ENCODE measurements at places on chromosomes 7 and 10.

DNA sequence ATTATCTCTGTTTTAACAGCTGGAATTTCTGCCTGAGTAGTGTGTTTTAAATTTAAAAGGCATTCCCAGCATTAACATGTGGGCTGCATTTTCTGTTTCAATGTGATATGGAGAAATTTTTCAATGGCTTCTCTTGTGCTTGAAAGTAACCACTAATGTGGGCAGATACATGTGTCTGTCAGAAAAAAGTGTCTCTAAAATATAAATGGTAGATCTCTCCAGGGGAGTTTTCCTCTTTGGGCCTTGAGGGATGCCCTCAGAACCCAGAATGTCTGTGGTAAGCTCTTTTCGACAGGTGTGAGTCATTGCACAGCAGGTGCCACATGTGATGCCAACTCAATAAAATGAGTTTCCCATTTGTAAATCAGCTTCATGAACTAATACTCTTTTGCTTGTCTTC lies 221.1 kb downstream of the SEMA3E start:
- no peak for DNase-seq

GRCh38 chr7:75776295-75776971 lies 4.4 kb upstream of the CCL26 start:
- no peak for DNase-seq

DNA sequence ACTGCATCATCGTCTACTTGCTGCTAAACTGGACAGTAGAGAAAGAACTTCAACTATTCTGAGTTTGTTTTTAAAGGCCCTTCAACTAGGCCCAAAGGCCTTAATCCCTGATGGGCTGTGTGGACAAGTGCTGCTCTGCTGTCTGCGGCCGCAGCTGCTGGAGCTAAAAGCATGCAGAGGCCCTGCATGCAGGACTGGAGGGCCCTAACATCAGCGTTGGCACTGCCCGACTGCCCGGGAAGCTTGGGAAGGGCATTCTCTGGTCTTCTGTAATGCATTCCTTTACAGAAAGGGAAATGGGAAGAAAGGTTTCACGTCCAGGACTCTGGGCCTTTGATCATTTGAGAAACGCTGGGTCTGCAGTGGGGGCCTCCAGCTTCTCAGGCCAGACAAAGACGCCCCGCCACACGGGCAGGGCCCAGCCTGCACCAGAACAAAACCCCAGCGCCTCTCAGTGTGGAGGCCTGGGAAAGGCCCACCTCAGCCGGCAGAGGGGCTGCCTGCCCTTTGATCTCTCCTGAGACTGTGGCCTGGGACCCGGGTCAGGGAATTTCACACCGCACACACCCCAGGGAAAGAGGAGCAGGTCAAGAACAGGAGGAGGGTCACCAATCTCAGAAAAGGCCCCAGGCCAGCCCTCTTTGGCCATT lies 229.3 kb downstream of the DNAJB6 start:
- DNase-seq: no peak

GRCh38 chr7:94265456-94265855 lies 129.2 kb upstream of the COL1A2 start:
- DNase-seq: no peak

DNA sequence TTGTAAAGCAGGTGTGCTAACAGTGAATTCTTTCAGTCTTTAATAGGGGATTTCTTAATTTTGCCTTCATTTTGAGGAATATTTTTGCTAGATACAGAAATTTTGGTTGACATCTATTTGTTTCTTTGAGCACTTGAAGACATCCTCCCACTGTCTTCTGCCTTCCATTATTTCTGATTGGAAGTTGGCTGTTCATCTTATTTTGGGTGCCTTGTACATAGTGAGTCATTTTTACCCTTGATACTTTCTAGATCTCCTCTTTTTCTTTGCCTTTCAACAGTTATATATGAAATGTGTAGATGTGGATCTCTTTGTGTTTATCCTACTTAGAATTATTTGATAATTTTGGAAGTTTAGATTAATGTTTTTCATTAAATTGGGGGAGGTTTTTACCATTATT lies 631.0 kb downstream of the AUTS2 start:
- DNase-seq: no peak

DNA sequence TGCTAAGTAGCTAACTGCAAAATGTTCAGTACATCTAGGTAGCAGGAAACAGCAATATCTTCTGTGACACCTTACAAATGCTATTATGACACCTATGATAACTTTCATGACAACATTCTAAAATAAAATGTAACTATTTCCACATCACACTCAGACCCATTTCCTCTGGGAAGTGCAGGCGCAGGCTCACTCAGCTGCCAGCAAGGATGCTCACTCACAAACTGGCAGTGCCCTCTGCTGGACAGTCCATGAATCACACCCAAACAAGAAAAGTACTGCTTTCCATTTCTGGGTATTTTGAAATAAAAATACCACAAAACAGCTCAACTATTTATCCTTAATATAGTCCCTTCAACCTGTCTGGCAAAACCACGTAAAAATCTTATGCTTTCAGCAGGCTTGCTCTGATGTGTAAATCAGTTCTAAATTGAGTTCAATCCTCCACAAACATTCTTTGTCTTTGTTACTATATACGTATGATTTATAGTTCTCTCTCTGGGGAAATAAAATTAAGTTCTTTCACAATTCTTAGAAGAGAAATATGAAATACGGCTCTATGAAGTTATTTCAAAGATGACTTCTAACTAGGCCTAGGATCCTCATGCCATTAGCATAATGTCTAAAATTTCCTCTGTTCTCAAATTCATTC lies 176.6 kb downstream of the PARD3 start:
- DNase-seq: peak; percentile 49

DNA sequence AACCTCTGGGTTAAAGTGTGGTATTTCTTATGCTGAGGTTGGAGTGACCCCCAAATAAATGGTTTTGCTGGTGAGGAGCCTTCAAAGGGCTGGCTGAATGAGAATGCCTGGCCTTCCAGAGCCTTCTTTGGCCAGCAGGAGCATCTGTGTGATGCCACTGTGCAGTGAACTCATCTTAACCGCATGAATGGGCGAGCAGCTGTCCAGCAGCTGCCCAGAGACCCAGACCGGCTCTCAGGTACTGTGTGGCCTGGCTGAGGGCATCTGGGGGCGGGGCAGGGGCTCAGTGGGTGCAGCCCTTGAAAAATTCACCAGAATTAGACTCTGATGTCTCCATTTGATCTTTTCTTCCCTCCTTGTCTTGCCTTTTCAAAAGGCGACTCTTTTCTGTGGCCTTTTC lies 59.0 kb downstream of the SYPL1 start:
- DNase-seq: no peak

DNA sequence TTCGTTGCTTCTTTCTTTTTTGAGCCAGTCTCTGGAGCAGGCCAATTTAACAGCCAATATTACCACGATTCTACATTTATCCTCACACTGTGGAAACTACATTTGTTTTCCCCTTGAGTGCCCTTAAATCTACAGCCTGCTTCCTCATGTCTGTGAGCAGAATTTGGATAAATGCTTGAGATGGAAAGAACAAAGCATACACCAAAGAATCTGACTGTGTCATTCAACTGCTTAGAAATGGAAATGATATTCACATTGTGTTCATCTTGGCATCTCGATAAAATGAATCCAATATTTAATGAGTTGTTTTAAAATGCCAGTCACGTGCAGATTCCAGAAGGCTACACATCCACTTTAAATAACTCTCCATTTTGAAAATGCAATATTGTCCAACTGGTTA lies 41.0 kb upstream of the GSDME start:
- no peak for DNase-seq

DNA sequence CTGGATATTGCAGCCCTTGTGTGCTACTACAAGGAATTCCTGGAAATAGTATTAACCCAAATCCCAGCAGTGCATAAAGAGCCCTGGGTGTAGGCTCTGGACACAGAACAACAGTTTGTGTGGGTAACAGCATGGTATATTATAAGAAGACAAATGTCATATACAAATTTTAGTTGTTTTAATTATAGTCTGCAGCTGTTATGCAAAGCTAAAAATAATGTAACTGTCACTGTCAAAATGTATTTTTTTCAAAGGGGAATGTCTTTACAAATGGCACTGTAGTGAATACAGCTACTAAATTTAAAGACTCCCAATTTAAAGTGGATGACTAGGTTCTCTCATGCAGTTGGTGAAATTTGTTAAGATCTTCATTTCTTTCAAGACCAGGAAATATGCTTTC lies 339.0 kb downstream of the GPR37 start:
- no peak for DNase-seq

GRCh38 chr7:112986256-112987031 lies 100.2 kb downstream of the GPR85 start:
- no peak for DNase-seq

DNA sequence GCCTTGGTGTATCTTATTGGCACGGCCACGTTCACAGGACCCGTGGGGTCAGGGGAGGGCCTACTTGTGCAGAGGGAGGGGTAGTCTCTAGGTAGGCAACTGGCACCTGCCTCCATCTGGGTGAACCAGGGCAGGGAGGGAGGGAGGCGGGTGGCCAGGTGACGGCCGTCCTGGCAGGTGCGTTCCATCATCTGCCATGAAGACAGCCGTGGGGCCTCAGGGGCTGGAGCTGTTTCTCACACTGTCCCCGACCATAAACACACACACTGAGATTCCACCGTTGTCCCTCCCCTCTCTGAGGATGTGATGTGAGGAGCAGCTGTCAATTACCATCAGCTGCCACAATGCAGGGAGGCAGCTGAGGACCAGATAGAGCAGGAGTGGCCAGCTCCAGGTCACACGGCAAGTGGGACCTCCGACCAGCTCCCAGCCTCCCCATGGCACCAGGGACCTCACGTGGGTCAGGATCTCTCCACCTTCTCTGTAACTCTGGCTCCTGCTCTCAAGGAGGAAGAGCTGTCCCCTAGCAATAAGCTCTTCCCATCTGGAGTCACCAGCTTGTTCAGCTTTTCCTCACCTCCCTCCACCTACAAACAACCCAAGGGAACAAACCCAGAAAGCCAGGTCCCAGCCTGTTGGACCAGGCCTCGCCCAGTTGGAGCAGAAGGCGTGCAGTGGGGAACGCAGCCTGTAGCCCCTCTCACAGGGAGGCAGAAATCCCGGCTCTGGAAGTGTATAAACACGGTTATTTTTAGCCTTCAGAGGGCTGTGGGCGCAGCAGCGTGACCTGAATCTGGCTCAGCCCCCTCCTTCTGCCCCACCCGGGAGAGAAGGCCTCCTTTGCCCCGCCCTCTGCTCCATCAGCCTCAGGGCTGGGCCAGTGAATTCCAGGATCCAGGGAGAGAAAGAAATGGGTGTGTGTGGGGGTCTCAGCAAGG lies 33.1 kb downstream of the ZMIZ1 start:
- DNase-seq: no peak

DNA sequence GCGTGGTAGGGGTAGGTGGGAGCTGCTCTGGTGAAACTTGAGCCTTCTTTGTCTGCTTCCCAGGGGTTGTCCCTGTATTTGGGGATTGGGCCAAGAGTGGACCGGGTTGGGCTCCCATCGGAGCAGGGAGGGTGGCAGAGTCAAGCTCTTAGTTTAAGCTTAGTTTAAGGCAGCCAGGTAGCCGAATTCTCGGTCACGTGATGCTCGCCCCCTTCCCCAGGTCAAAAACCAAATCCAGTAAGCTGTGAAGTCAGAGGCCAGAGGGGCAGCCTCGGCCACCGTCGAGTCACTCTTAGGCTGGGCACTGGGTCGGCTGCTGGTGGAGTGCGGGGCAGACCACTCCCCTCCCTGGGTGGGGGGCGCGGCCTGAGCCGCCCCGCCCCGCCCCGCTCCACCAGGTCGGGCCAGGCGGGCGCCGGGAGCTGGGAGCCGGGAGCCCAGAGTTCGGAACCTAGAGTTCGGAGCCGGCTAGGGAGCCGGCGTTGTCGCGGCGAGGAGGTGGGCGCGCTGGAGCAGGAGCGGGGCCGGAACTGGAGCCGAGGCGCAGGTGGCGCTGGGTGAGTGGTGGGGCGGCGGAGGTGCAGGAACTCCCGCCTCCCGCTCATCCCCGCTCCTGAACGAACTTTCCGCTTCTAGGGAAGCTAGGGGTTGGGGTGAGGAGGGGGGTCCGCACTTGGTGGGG lies 2.8 kb upstream of the LZTS2 start:
- DNase-seq: peak; percentile 21

DNA sequence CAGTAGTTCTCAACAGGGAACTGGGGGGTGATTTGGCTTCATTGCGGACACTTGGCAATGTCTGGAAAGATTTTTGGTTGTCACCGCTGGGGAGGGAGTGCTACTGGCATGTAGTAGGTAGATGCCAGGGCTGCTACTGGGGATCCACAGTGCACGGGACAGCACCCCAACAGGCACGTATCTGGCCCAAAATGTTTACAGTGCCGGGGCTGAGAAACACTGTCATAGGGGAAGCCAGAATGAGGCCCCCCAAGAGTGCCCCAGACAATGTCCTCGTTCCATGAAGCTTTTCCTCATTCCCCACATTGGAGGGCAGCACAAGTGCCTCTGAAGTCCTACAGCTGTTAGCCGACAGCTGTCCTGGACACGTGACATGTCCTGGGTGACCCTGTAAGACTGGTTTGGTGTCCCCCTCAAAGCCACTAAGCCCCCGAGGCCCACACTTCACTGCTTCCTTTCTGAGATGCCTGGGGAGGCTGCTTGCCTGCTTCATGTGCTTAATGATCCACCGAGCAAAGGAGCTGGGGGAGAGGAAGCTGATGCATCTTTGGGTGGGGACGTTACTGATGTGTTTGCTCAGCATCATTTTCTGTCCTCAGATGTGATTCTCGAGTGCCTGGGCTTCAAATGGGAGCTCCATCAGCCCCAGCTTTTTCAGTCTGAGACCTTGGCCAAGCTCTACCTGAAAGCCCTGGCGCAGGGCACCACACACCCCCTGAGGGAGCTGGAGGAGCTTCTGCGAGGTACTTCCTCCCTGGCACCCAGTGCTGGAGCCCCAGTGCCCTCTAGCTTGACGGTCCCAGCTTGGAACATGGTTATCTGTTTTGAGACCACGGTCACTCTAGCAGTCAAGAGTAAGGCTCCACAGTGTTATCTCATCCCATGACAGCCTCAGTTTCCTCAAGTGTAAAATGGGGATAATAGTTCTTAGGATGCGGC lies 14.7 kb downstream of the BTBD16 start:
- DNase-seq: no peak

- DNase-seq: no peak
Observed at GRCh38 chr7:82413237-82413636, 30.3 kb downstream of the CACNA2D1 start.

DNA sequence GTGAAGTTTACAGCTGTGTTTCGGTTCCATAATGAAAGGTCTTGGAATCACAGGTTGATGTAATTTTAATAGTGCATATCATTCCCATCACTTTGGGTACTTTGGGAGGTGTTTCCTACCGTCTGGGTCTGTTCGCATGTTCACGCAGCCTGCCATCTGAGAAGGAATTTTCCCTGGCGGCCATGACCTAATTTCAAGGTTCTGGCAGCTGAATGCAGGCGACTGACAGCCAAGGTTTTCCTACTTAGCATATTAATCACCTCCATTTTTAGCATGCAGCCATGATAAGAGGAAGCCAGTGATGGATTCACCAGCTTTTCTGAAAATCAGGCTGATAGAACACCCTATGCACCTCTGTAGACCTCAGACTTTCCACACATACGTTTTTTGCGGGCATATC lies 319.1 kb upstream of the TMEM229A start:
- no peak for DNase-seq

- no peak for DNase-seq
Observed at GRCh38 chr7:81791568-81792518, 22.0 kb upstream of the HGF start.

DNA sequence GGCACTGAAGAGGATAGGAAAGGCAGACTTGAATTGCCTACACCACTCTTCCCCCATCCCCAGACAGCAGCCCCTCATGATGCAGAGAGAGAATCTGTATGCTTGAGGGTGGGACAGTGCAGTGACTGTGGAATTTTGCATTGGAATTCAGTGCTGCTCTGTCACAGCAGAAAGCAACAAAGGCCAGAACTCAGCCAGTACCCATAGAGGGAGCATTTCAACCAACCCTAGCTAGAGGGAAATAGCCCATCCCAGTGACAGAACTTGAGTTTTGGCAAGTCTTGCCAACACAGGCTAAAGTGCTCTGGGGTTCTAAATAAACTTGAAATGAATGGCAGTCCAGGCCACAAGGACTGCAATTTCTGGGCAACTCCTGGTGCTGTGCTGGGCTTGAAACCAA lies 80.4 kb downstream of the TES start:
- no peak for DNase-seq
